ENCODE measurements at places on chromosomes 3 and 15. TPM values are rescaled to one million over a fixed set of nuclear protein-coding genes. Genes with fewer than 3 reads are reported as not detected.

DNA sequence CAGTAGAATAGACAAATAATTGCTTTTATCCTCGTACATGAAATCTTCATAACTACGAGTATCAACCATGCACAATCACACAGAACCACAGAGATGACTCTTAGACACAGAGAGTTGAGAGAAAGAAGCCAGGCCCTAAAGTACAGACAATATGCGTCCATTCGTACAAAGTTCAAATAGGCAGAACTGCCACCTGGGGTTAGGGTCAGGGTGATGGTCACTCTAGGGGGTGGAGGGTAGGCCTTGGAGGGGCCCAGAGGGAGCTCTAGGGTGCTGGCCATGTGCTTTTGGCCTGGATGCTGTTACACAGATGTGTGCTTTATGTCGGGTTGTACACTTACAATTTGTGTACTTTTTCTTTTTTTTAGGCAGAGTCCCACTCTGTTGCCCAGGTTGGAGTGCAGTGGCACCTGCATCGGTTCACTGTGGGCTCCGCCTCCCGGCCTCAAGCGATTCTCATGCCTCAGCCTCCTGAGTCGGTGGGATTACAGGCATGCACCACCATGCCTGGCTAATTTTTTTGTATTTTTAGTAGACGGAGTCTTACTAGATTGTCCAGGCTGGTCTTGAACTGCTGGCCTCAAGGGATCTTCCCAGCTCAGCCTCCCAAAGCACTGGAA is 65.9 kb upstream of the KLF13 start:
- no peak overlapping the region for H3K27ac ChIP-seq
- no peak overlapping the region for H3K4me3 ChIP-seq
- no peaks in the 10 kb centered on the region for H3K4me1 ChIP-seq
- DNase-seq: no peak
- no peaks in the 10 kb centered on the region for H3K27me3 ChIP-seq

GRCh38 chr3:132563420-132564069 is 33.5 kb upstream of the ACKR4 start:
- peaks cover 4% of the 10 kb centered on the region for H3K4me1 ChIP-seq
- no peaks in the 10 kb centered on the region for H3K27me3 ChIP-seq
- no peak for DNase-seq
- no peak overlapping the region for H3K4me3 ChIP-seq
- no peaks in the 10 kb centered on the region for H3K36me3 ChIP-seq
- H3K27ac ChIP-seq: no peak overlapping the region

DNA sequence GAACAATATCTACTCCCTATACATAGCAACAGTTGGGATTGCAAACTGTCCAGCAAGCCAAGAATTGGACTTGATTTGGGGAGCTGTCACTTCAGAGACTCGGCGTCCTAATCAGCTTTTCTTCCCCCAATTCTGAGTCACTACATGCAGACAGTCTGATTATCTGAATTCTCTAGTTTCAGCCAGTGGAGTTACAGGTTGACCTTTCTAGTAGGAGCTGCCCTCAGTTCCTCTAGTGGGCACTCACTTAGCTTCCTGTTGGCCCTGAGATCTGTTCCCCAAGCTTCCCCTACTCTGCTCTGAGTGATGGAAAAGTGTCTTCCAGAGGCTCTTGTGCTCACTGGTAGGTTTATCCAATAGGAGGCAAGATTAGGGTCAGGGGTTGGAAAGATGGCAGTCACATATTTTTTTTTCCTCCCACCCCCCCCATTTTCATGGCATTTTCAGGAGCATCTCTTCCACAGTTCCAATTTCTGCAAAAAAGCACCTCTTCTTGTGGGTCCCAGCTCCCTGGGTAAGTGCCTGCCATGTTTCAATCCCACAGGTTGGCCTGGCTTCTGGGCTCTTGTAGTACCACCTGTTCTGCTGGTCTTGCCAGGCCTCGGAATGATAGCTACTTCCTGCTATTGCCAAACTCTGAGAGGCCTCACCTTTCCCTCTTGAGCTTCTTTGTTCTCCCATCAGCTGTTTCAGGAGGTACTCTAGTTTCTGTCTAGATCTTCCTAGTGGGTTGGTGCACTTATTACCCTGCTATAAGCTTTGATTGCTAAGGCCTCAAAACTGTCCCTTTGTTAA is 182.2 kb downstream of the RAP2B start:
- no peak overlapping the region for H3K27ac ChIP-seq
- no peaks in the 10 kb centered on the region for H3K27me3 ChIP-seq
- H3K36me3 ChIP-seq: no peaks in the 10 kb centered on the region
- H3K4me1 ChIP-seq: no peaks in the 10 kb centered on the region
- H3K4me3 ChIP-seq: no peak overlapping the region

Gene WNT7A
- total RNA-seq: not detected

- H3K36me3 ChIP-seq: peaks cover 2% of the 10 kb centered on the region
- no peak overlapping the region for H3K4me3 ChIP-seq
- no peaks in the 10 kb centered on the region for H3K27me3 ChIP-seq
- H3K4me1 ChIP-seq: peaks cover 4% of the 10 kb centered on the region
Observed at GRCh38 chr15:85649372-85649771, 145.4 kb downstream of the KLHL25 start.
